IPS-NIHi11 (cell line): ENCODE measurements at places on chromosomes 7 and 10.

- no peak for DNase-seq
Observed at GRCh38 chr10:110496553-110497437, 912 bp upstream of the DUSP5 start.

GRCh38 chr7:27547401-27547800, 115.3 kb downstream of the HIBADH start:
- no peak for DNase-seq

GRCh38 chr7:18262058-18262457, 233.5 kb upstream of the HDAC9 start:
- DNase-seq, result no peak

DNA sequence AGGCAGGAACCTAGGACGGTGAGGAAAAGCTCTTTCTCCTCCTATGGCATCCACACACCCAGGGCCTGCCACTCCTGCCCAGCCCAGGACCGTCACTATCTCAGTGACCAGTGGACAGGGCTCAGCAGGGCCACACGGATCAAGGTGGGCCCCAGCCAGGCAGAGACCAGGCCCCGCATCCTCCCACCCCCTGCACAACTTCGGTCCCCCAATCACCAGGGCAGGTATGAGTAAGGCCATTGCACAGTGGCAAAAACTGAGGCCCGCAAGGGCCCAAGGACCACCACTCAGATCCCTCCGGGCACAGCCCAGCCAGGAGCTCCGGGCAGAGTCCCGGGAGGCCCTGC, 30.3 kb downstream of the OAT start:
- no peak for DNase-seq

DNA sequence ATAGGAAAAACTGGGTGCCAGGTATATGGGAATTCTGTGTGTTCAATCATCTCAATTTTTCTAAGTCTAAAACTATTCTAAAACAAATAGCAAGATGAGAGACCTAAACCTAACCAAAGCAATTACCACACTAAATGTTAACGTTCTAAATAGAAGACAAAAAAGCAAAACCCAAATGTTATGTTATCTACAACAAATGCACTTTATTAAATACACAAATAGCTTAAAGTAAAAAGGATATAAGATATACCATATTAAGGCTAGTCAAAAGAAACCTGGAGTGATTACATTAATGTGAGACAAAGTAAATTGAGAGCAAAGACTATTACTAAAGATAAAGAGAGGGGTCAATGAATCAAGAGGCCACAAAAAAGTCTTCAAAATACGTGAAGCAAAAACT, 81.4 kb downstream of the LARP4B start:
- no peak for DNase-seq

DNA sequence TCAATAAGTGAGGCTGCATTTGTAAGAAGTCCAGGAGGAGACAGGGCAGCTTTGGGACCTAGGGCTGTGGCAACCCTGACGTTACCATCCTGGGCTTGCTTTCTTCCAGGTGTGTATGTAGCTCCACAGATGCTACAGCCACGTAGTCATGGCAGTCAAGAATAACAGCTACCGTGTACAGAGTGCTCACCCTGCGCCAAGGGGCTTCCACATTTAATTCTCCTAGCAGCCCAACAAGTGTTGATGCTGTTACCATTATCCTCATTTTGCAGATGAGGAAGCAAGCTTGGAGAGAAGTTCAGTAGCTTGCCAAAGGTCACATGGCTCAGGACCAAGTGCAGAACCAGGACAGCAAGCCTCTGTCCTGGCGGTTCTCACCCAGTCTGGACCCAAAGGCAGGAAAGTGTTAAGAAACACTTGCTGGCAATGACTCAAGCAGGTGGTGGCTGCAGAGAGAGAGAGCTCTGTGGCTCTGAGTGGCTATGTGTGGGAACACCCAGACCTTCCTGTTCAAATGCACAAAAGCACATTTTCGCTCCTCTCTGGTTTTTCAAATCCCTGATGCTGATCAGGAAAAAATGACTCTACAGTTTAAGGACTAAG, 89.8 kb downstream of the CREM start:
- no peak for DNase-seq

DNA sequence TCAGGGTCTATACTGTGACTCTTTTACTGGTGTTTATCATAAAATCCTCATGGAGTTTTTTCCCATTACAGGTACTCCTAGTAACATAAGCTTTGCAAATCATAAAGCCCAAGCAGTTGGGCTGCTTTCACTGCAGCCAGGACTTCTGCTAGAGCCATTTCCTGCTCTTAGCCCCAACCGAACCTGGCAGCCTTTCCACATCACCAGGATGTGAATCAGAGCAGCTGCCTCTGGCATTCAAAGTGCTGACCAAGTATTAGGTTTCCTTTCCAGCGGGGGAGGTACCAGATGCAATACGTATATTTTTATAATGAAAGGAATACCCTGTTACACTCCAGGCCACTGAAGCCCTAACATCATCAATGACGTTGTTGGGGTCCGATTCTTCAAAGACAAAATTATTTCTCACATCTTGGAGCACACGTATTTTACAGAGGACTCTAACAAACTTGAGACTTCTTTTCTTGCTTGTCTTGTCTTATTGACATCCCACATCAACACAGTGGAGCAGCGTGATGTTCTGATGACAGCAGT, 3.6 kb upstream of the HTR5A start:
- no peak for DNase-seq

DNA sequence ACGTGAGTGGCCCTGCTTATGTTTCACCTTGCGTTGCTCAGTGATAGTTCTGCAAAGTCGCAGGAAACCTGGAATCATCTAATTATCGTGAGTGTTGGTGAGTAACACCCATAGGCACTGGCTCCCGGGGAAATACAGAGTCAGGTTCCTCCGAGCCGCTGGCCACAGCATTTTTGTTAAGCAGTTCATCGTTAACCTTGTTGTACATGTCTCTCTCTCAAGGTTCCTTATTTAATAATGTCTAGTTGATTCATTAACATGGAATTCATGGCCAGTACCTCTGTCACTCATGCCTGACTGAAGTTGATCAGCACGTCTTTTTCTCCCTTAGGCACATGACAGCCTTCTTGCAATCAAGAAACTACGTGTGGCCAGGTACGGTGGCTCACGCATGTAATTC, 3.1 kb upstream of the ZFAND2A start:
- no peak for DNase-seq

DNA sequence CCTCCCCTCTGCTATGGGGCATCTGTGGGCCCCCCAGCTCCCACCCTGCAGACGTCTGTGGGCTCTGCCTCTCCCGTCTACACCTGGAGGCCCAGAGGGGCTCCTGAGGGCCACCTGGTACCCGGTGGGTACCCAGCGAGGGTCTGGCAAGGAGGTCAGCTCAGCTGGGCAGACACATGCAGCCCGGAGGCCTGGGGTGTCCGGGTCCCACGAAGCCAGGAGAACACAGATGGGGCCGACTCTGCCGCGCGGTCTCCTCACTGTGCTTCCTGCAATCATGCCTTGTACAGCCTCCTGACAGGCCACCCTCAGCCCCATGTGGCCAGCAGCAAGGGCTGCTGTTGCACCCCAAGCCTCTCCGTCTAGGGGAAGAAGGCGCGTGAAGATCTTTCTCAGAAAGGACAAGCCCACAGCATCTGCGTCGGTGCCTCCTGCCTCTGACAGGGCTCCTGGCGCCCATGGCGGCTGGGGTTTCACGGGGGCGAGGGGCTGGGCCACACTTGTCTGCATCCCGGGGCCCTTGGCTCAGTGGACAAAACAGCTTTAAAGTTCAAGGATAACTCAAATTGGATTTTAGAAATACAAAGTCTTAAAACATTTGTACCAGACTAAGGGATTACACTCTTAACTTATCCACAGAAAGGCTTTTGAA, 391.3 kb downstream of the DNAJB6 start:
- no peak for DNase-seq

- no peak for DNase-seq
Observed at GRCh38 chr10:129472696-129473555, 5.9 kb downstream of the MGMT start.

- no peak for DNase-seq
Observed at GRCh38 chr7:156458011-156458410, 182.6 kb upstream of the RNF32 start.

- DNase-seq, result no peak
Observed at GRCh38 chr7:50533866-50534265, 31.3 kb downstream of the DDC start.

DNA sequence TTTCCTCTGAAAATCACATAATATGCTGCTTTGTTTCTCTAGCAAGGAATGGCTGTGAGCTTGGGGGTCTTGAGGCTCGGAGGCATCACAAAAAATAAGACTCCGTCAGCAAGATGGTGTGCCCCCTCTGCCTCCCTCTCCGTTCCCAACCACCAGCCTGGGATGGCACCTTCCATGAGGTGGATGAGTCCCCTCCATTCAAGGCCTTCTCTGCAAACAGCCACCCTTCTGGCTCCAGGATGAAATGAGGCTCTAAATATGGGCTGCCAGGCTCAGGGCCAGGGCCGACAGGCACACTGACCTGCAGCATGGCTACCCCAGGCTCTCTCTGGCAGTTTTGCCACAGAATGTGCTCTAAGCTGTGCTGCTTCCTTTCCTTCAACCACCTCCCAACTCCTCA, 521.5 kb downstream of the PTPRN2 start:
- no peak for DNase-seq

- no peak for DNase-seq
Observed at GRCh38 chr10:53619671-53620070, 847.1 kb upstream of the MBL2 start.

DNA sequence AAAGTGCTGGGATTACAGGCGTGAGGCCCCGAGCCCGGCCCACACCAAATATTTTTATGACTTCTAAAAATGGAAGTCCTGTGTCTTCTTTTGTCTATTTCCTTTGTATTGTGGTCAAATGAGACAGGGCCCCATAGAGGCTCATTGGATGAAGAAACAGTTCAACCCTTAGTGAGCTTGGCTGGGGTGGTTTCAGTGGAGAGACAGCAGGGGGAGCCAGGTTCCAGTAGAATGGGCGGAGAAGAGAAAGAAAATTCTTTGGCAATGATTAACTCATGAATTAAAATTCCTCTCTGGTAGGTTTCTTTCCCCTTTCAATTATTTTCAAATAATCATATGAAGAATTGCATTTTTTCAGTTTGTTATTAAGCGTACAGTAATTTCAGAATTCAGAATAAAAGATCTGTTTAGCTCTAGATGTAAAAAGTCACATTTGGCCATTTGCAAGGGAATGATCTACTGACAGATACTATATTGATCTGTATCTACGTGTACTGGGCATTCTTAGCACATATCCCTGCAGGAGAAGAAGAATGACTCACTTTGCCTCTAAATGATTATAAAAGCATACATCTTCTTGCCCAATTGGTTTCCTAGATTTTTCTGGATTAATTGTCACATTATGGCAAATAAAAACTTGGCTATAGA, 43.2 kb downstream of the PNLIPRP3 start:
- DNase-seq, result peak; percentile 67

DNA sequence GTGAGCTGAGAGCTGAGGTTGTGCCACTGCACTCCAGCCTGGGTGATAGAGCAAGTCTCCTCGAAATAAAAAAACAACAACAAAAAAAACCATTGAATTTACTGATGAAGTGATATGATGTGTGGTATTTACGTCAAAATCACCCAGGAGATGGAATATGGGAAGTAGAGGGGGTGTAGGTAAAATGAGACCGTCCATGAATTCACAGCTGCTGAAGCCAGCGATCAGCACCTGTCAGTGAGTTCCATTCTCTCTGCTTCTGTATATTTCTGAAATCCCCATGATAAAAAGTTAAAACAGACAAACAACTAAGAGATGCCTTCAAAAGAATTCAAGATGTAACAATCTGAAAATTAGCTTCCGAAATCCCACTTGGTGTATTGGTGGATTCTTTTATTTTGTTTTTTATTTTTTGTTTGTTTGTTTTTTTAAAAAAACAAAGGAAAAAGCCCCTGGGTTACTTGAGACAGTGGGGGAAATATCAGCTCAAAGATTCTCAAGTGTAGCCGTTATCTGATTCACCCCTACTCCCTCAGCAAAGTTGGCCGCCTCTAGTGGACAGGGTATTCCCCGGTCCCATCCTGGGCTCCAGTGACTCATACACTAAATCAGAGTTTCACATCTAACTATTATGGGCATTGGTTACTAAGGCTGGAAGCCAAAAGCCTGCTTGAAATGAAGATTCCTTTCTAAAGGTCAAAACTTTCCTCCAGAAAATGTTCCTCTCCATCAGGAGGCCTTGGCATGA, 76.4 kb downstream of the MAP3K8 start:
- DNase-seq, result no peak

GRCh38 chr10:86336341-86336740, 30.3 kb downstream of the GRID1 start:
- no peak for DNase-seq

- DNase-seq, result peak; percentile 80
Observed at GRCh38 chr7:100894860-100895700, 608 bp downstream of the ACHE start.

GRCh38 chr10:95382174-95382573, 91.4 kb upstream of the PDLIM1 start:
- DNase-seq, result no peak

- DNase-seq, result no peak
Observed at GRCh38 chr10:89399956-89400355, 7.5 kb downstream of the IFIT1 start.

DNA sequence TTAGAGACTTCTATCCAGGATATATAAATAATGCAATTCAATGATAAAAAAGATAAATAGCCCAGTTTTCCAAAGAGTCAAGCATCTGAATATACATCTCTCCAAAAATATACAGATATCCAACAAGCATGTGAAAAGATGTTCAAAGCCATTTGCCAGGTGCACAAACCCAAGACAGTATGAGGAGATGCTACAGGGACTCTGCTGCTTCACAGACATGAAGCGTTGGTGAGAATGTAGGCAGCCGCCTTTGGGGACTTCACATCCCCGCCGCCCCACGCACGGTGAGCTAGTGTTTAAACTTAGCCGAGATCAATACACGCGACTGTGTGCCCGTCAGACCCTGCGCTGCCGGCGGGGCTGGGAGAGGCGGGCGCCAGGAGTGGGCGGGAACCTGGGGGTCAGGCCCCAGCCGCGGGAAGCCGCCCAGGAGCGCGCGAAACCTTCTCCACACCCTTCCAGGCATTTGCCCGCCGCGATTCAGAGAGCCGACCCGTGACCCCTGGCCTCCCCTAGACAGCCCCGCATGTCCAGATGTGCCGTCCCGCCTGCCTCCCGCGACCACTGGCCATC, 927 bp upstream of the ALOX5 start:
- DNase-seq, result no peak

DNA sequence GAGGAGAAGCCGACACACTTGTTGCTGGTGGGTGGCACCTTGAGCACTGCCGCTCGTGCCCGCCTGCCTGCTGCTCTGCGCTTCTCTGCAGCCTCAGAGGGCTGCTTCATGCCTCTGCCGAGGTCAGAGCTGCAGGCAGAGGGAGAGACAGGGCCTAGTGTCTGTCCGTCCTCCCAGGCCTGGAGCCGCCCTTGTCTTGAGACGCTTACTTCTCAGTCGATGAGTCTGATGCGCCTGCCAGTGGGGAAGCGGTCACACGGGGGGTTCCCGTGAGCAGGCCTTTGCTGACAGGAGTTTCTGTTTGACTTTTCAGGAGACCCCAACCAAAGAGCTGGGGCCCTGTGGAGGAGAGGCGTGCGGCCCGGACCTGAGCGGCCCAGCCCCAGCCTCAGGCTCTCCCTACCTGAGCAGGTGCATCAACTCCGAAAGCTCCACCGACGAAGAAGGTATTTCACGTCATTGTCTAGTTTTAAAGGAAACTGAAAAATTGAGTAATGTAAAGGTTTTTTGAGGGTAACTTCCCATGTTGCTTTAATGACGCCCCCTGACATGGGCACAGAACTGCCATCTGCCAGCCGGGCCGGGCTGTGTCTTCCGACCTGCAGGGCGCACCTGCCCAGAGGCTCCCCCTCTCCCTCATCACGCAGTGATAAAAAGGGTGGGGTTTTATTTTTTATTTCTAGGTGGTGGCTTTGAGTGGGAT, 7.8 kb upstream of the BHLHA15 start:
- DNase-seq, result no peak
